Ammon's horn (tissue), 1 donor: ENCODE measurements at places on chromosomes 2 and 18.

DNA sequence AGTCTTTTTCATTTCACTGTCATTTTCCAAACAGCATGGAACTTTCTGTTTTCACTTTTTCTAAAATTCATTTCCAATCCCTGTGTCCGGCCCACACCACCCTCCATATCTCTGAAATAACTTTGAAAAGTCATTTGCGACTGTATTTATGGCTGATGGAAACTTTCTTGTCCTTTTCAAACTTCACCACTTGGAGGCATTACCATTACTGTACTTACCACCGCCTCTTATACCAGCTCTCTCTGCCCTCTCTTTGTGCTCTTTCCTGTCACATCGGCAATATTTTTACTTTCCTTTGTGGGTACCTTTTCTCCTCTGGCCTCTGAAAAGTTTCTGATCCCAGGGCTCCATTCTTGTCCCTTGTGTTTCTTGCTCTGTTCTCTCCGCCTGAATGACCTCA is 39.5 kb upstream of the IL1RL1 start:
- DNase-seq, result no peak

DNA sequence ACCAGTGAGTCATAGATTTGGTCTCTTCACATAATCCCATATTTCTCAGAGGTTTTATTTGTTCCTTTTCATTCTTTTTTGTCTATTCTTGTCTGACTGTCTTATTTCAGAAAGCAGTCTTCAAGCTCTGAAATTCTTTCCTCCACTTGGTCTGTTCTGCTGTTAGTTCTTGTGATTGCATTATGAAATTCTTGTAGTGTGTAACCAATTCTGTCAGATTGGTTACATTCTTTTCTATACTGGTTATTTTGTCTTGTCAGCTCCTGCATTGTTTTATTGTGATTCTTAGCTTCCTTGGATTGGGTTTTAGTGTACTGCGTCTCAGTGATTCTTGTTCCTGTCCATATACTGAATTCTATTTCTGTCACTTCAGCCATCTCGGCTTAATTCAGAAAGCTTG is 18.6 kb downstream of the EHBP1 start:
- DNase-seq, result no peak

DNA sequence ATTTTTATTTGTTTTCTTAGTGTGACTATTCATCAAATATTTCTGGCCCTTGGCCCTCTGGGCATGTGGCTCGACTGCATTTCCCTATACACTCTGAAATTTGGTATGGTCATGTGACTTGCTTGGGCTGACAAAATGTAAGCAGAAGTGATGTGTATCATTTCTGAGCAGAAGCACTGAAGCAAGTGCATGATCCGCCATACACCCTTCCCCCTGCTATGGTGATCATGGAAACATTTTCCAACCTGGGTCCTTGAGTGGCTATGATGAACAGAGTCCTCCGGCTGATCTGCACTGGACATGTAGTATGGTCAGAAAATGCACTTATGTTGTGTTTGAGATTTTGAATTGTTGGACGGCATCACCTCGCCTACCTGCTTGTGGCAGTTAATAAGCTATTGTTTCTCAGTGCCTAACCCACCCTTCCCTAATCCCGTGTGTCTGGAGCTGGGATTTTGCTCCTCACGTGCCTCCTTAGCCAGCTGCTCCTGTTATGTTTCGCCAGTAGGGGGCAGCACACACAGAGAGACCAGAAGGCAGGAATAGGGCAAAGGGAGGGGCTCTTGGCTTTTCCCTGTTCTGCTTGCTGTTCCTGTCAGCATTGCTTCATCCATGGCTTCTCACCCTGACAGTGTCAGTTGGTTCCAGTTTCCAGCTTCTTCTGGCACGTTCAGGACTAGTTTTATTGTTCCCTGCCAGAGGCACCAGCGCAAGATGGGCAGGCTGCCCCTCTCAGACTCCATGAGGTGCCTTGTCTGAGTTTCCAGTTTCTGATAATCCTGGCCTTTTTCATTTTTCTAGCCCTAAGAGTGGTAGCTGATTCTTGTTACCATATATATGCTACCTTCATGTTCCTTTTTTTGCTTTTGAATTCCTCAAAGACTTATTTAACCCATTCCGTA is 207.4 kb downstream of the ARL6IP6 start:
- peak; percentile 55 for DNase-seq

DNA sequence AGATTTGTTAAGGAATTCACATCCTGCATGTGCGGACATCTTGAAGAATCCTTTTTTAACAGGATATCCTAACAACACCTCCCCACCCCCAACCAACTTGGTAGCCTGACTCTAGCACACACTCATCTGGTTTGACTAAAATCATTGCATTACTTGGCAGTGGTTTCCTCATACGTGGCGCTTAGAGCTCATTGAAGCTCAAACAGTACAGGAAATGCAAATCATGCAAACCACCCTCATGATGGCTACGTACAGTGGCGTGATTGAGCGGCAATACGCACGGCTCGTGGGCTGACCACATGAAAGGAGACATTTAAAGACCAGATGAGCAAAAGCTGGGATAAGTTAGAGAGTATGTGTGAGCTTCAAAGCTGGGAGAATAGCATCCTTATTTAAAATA is 336.2 kb downstream of the ZEB2 start:
- DNase-seq, result no peak

- DNase-seq, result no peak
Measured at GRCh38 chr2:121418494-121419058, 112.1 kb upstream of the RNU4ATAC start.

- DNase-seq, result no peak
Measured at GRCh38 chr2:237594514-237594871, 4.0 kb upstream of the RAB17 start.

DNA sequence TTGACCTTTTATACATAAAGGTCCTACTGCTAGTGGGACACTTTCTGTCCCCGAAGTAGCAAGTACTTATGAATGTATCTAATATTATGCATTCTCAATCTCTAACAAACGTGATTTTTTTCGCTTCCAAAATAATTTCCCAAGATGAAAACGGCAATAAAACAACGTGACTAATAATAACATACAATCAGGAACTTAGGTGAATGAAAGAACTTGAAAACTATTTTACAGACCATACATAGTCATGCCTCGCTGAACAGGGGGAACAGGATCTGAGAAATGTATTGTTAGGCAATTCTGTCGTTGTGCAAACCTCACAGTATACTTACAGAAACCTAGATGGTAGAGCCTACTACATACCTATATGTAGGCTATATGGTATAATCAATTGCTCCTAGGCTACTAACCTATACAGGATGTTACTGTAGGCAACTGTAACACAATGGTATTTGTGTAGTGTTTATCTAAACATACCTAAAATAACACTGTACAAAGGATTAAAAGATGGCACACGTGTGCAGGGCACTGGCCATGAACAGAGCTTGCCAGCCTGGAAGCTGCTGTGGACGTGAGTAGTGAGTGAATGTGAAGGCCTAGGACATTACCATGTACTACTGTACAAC is 2.5 kb downstream of the RTN4 start:
- DNase-seq, result peak; percentile 71
